ENCODE measurements at places on chromosomes 5 and 9.

GRCh38 chr5:129461711-129462332, 1.7 kb downstream of the ADAMTS19 start:
- no peak for DNase-seq

GRCh38 chr5:116076496-116076895, 8.3 kb upstream of the COMMD10 start:
- no peak for DNase-seq

DNA sequence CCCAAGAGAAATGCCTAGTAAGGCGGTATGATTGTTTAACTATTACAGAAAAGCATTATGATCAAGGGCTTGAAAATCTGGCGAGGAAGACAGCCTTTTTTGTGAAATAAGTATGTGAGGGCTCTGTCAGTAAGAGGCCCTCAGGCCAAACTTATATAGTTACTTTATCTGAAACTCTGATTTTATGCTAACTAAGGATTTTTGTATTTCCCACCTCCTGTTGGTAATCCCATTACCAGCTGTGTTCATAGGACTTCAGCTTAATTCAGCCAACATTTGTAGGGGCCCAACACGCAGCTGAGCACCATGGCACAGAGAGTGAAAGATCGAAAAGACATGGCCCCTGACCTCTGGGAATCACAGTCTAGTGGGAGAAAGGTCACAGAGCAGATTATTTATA, 318.3 kb upstream of the WWC1 start:
- no peak for DNase-seq

DNA sequence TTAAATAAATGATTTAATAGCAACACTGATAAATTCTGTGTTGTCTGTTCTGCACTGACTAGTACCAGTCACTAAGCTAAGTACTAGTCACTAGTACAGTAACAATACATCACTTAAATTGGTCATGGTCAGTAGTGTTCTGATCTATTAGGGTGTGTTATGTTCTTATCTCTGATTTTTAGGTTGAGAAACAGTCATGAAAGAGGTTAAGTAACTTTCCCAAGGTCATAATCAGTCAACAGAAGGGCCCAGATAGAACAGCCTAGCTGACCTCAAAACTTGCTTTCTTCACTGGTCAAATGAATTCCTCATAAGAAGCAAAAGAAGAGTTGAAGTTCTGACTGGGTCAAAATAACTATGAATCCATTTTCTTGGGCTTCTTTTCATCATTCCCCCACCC, 1492.7 kb downstream of the MAT2B start:
- DNase-seq, result no peak

DNA sequence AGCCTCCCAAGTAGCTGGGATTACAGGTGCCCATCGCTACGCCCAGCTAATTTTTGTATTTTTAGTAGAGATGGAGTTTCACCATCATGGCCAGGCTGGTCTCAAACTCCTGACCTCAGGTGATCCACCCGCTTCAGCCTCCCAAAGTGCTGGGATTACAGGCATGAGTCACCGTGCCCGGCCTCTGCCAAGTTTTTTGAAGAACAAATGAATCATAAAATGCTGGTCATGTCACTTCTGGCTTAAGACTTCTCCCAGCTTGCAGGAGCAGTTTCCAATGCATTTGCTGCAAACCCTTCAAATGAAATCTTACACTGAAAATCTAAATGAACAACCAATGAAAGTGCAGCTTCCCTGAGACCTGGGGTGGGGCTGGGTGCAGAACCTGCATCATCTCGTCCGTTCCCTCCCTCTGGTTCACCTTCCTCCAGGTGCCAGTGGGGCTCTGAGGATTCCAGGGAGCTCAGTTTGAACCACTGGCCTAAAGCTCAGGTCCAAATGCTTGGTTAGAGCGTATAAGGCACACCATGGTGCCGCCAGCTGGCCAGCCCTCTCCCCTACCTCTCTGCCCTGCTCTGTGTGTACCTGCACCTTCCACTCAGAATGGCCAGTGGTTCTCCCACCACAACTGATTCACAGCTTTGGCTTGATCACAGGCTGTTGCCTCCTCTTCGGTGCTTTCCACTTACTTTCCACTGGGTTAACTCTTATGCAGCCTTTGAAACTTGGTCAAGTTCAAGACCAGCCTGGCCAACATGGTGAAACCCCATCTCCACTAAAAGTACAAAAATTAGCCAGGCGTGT, 39.8 kb upstream of the FUBP3 start:
- peak; percentile 40 for DNase-seq

- no peak for DNase-seq
Observed at GRCh38 chr9:98555651-98556465, 152.9 kb downstream of the GABBR2 start.

DNA sequence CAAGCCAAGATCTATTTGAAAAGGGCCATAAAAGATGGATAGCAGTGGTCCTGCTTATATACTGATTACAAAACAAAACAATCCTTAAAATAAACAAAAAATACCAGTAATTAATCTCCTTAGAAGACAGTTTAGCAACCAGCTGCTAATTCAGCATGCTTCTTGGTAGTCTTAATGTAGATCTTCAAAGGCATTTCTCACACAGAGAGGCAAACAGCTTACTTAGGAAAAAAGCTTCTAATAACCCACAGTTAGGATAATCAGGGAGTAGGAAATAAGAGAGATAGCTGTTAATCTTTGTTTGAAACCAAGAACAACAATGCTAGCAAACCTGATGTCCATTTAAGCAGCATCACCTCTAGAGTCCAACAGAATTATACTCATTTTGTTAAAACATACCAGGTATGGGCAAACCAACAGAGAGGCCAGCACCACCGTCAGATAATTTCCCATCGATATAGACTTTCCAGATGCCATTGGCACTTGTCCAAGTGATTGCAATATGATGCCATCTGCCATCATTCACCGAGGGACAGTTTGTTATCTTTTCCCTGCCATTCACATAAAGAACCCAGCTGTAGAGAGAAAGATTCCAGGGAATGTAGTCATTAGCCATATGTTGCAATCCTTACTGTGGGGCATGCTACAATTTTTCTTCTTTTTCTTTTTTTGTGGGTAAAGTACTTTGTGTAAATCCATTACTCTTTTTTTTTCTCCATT, 105.6 kb upstream of the TXNDC8 start:
- DNase-seq, result no peak

GRCh38 chr9:99605016-99605743, 216.5 kb upstream of the NR4A3 start:
- no peak for DNase-seq

GRCh38 chr9:4148231-4148561, 151.7 kb downstream of the GLIS3 start:
- DNase-seq, result no peak

DNA sequence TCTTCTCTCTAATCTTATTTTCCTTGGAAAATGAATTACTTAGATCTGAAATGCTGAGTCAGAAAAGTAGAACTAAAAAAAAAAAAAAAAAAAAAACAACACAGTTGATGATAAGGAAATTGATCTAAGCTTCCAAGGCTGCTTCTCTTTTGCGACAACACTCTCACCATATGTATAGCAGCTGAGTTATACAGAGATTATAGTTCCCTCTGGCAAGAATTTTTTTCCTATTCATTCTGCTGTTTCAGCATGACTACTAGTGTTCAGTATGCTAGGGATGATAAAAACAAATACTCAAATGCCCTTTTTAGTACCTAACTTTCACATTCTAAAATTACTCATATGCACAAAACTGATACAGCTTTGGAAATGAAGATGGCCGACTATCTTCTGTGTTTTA, 267.3 kb downstream of the MLLT3 start:
- no peak for DNase-seq

GRCh38 chr5:167020418-167020817, 1271.0 kb upstream of the WWC1 start:
- DNase-seq, result no peak

GRCh38 chr9:129021091-129021490, 7.0 kb downstream of the SH3GLB2 start:
- DNase-seq, result no peak

DNA sequence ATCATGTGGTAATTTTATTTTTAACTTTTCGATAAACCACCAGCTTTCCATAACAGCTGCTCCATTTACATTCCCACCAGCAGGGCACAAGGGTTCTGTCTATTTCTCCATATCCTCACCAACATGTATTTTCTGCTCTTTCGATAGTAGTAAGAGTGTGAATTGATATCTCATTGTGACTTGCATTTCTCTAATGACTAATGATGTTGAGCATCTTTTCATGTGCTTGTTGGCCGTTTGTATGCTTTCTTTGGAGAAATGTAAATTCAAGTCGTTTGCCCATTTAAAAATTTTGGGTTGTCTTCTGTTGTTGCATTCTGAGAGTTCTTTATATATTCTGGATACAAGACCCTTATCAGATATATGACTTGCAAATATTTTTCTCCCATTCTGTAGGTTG, 45.9 kb downstream of the PSD2 start:
- no peak for DNase-seq

GRCh38 chr9:119179701-119180100, 189.5 kb downstream of the BRINP1 start:
- no peak for DNase-seq

DNA sequence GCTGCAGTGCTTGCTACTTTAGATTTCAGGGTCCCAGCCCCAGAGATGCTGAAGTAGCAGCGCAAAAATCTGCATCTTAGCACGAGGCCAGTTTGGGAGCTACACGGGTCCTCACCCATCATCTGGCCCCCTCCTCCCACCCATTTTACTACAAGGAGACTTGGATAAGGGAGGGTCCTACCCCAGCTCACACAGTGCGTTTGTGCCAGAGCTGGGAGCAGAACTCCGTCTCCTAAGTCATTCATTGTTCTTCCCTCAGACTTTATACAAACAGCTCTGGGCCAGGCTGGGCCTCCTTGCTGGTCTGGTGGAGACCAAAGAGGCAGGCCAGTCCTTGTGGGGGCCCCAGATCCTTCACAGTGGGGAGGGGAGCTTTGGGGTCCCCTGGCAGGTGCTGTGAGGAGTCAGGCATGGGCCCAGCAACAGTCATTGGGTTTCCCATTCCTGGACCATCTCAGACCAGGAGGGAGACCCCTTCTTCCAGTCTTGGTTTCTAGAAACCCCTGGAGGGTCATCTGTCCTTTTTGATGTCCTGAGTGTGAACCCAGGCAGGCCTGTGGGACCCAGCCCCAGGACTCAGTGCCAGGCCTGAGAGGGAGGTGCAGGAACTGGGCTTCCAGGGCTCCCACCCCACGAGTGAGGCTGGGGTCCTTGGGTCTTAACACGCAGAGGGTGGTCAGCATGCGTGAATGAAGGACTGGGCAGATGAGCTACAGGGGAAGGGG, 2.3 kb upstream of the IL17B start:
- DNase-seq, result no peak

- DNase-seq, result no peak
Observed at GRCh38 chr9:78026416-78026815, 5.2 kb downstream of the GNAQ start.

DNA sequence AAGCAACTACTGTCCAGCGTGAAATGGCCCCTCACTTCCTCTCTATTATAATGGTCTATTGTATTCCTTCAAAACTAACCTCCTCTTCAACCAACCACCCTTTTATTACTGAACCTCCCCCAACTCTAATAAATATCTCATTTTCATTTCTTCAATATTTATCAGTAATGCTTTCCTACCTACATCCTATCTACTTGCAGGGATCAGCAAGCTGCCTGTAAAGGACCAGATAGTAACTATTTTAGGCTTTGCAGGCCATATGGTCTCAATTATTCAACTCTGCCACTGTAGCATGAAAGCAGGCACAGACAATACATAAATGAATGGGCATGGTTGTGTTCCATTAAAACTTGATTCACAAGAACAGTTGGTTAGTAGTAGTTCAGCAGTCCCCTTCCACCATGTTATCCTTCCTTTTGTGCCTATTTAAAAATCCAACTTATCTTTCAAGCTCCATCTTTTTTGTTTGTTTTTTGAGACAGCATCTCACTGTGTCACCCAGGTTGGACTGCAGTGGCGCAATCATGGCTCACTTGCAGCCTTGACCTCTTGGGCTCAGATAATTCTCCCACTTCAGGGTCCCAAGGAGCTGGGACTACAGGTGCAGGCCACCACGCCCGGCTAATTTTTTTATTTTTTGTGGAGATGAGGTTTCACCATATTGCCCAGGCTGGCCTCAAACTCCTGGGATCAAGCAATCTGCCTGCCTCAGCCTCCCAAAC, 45.8 kb downstream of the PCDHGC5 start:
- DNase-seq, result no peak

- DNase-seq, result no peak
Observed at GRCh38 chr5:62538017-62538942, 40.3 kb upstream of the LRRC70 start.

DNA sequence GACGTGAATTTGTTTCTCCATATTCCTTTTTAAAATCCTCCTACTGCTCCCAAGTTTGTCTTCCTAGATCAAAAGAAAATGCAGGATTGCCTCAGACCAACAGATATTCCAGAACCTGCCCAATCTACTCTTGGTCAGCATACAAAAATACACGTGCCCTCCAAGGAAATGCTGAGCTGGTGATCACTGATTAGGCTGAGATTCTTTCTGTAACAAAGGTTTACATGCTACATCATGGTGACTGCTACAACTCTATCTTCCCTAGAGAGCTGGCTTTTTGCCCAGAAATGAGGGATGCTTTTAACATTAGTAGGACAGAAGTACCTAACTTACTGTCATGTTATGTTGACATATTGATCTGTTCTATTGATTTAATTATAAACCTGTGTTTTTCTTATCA, 35.5 kb downstream of the OR2Y1 start:
- peak; percentile 8 for DNase-seq

- peak; percentile 18 for DNase-seq
Observed at GRCh38 chr9:77793849-77794248, 145.7 kb upstream of the GNA14 start.

DNA sequence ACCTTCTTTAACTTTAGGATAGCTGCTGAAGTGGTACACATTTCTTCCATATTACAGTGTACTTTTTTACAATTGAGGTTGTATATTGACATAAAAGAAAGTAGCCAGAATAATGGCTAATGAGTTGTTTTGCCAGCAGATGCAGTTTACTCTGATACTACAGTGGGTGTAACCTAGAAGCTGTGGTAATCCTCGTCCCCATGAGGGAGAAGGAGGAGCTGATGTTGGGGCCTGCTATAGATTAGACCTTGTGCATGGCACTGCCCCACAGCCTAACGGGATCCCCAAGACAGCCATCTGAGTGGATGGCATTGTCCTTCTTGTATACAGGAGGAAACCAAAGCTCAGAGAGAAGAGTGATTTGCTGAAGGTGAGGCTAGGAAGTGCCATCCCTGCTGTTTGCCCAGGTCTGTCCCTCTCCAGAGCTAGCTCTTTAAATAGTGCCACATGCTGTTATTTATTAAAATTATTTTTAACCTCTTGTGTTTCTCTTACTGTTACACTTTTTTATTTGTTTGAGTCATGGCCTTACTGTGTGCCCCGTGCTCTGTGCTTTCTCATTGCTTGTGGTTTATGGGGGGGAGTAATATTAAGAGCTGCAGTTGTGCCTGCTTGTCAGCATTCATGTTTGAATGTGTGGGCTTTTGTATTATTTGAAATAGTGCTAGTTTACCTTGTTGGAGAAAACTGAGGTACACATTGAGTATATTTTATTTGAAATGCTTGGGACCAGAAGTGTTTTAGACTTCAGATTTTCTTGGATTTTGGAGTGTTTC, 65.3 kb downstream of the ICE1 start:
- no peak for DNase-seq

- DNase-seq, result no peak
Observed at GRCh38 chr5:111068213-111068612, 3.3 kb upstream of the TSLP start.

- DNase-seq, result no peak
Observed at GRCh38 chr5:75568202-75568601, 43.1 kb upstream of the ANKDD1B start.

- DNase-seq, result no peak
Observed at GRCh38 chr5:136732751-136733150, 367.4 kb upstream of the TRPC7 start.

- peak; percentile 38 for DNase-seq
Observed at GRCh38 chr9:133726401-133727276, 11.5 kb downstream of the SARDH start.

GRCh38 chr5:10456583-10457420, 15.1 kb downstream of the ROPN1L start:
- DNase-seq, result no peak
